Stimulated activated CD4-positive, alpha-beta T cell treated with anti-CD3 and anti-CD28 coated beads, Interleukin-15, amount 100 ng/mL, for 1 hour (primary cell): ENCODE measurements at places on chromosomes 11 and 22.

- DNase-seq = no peak
These were observed 15.1 kb downstream of the MCHR1 start for GRCh38 chr22:40694411-40694810.

DNA sequence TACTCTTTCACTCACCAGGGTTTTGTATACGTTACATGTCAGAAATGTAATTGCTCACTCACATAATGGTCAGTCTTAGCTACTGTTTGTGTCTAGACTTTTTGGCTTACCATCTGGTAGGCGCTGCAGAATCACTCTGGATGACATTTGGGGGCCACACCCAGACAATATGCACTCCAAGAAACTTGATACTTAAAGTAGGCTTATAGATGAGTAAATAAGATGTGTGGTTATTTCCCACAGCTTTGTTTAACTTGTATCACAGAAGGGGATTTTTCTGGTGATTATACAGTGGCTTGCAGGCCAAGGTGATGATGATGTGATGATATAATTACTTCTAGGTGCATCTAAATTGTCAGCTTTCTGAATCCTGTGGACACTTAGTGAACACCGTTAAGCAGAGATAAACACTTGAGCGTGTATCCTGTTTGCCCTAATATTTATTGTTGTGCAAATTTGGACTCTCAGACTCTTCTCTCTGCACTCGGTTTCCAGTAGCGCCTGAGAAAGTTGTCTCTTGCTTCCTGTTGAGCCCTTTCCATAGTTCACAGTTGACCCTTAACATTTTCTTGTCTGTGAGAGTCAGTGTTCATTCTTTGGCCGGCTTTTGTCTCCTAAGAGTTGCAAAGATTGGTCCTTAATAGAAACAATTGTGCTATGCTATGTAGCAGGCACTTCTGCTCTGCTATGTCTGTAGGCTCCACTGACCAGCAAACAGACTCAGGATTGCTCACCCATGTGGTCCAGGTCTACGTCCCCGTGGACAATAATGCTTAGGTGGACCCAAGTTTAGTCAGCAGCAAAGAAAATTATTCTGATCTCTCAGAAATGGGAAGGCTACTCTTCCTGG lies 89.3 kb downstream of the PRR5L start:
- no peak for DNase-seq

- DNase-seq = no peak
These were observed 4.8 kb upstream of the NLRP10 start for GRCh38 chr11:7969756-7970646.

- no peak for DNase-seq
These were observed 25.0 kb downstream of the FADS3 start for GRCh38 chr11:61866231-61866957.

- DNase-seq = no peak
These were observed 7.8 kb downstream of the CCDC90B start for GRCh38 chr11:83278351-83278750.
